ENCODE measurements at places on chromosomes 7 and 10.
A peak's percentile ranks its signal among the peaks of the same experiment; 100 is the strongest.

- DNase-seq, result no peak
These were observed 6.5 kb upstream of the TSPAN14 start for GRCh38 chr10:80447436-80448190.

DNA sequence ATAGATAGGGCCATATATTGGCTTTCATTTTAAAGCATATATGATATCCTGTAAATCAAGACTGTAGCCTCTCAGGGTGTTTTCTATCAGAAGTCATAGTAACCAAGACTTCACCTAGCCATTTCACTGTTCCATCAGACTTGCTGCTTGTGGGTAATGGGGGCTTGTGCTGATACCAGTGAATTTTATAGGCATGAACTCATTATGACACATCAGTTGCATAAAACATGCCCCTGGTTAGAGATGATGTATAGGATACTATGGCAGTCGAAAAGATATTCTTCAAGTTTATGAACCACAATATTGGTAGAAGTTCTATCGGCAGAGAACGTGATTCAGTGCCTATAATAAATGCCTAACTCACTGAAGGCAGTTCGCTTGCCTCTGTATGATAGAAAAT, 206.4 kb downstream of the ITGB1 start:
- no peak for DNase-seq

- no peak for DNase-seq
These were observed 95.3 kb downstream of the SEC61G start for GRCh38 chr7:54663603-54664234.

- no peak for DNase-seq
These were observed 41.2 kb downstream of the TNS3 start for GRCh38 chr7:47540387-47541350.

- no peak for DNase-seq
These were observed 28.4 kb downstream of the TBC1D12 start for GRCh38 chr10:94430701-94431100.

- DNase-seq, result no peak
These were observed 1187.9 kb downstream of the XPNPEP1 start for GRCh38 chr10:108735380-108735779.

DNA sequence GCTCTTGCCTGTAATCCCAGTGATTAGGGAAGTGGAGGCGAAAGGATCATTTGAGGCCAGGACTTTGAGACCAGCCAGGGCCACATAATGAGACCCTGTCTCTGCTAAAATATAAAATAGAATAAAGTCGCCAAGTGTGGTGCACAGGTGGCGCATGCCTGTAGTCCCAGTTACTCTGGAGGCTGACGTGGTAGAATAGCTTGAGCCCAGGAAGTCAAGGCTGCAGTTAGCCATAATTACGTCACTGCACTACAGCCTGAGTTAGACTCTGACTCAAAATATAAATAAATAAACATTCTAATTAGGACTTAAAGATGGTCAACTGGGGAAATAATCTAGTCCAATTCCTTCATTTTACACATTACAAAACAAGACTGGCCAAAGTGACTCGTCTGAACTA, 768 bp downstream of the CHCHD2 start:
- DNase-seq, result peak; percentile 5

- DNase-seq, result no peak
These were observed 60.2 kb downstream of the CALML3 start for GRCh38 chr10:5584895-5585516.

- no peak for DNase-seq
These were observed 25.9 kb downstream of the SFXN4 start for GRCh38 chr10:119139464-119140067.

DNA sequence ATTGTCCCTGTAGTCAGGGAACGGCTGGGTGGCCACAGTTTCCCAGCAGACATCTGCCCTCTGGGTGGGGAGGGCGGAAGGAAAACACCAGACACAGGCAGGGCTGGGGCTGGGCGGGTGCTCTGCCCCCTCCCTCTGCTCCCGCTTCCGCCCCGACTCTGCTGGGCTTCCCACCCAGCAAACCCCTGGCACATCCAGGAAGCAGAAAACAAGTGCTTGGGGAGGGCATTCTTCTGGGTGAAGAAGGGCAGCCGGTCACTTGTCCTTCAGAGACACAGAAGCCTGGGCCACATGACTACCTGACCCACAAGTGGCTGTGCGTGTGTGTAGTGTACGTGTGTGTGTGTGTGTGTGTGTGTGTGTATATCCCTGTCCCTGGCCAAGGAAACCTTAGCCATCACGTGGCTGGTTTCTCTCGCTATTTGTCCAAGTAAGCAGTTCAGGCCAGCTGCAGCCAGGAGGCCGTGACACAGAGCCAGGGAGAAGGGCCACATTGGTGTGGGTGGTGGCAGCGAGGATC, 77.9 kb downstream of the ZMIZ1 start:
- DNase-seq, result no peak

- no peak for DNase-seq
These were observed 125.4 kb downstream of the ITIH5 start for GRCh38 chr10:7541137-7542087.

- DNase-seq, result peak; percentile 70
These were observed 236.9 kb downstream of the SLC25A13 start for GRCh38 chr7:96084881-96085553.
